ENCODE measurements at places on chromosomes 7 and 10.

- DNase-seq, result no peak
These were observed 1050.7 kb downstream of the SORCS3 start for GRCh38 chr10:105691811-105692210.

GRCh38 chr7:148045521-148045920, 545.0 kb upstream of the C7orf33 start:
- no peak for DNase-seq

DNA sequence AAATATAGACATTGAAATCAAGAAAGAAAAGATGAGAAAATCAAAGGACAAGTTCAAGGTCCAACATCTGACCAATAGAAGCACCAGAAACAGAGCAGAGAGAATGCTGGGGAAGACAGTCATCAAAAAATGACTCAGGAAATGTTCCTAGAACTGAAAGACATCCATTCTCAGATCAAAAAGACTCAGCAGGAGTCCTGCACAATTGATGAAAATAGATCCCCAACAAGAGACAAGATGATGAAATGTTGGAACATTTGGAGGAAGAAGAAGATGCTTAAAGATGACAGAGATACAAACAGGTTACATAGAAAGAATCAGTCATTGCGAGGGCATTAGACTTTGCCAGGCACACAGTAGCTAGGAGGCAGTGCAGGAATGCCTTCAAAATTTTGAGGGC, 30.0 kb upstream of the EIF5AL1 start:
- DNase-seq, result no peak

DNA sequence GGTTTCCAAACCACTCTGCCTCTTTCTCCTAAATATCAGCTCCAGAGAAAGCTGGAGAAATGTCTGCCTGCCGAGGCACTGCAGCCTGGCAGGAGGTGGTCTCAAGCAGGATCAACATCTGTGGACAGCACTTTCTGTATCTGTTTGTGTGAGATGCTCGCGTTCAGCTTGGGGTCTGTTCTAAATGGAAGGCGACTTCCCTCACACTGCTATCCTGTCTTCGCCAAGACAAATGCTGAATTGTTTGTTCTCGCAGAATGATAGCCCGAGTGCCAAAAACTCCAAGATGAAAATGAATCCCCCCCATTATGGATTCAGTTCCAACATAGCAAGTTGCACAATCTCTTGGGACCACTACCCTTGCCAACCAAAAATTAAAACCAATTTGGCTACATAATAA, 72.2 kb upstream of the PALS2 start:
- DNase-seq, result no peak

DNA sequence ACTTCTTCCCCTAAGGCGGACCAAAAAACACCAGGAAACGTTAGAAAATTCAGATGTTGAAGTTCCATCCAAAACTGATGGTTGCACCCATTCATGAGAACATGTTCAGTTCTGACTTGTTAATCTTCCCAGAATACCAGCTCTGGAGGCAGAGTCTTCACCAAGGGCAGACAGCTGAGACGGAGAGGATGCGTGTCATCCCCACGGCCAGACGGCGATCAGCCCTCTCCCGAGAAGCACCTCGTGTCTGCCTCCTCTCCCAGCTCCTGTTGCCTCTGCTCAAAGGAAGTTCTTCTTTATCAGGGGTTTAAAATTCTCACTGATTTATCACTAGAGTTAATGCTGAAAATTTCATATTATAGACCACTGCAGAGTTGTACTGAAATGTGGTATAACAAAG, 269.7 kb downstream of the ZMYND11 start:
- DNase-seq, result no peak

Measured in coronary artery (tissue), 2 donors.